ENCODE measurements at places on chromosomes 2 and 18.

- no peak for DNase-seq
Measured at GRCh38 chr2:238462782-238463396, 36.2 kb downstream of the ASB1 start.

DNA sequence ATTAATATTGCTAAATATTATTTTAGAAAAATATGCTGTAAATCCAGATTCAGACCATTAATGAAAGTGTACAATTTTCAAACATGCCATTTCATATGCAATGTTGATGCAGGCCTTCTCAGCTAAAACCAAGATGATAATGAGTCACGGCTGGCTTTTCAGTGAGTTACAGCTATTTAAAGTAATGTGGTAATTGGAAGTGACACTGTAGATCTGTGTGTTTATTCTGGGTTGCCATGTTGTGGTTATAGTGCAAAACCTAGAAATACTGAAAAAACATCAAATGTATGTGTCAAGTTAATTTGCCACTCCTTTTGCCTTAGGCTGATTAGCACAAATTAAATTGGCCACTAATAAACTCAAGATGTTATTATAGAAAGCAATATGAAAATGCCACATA is 506.6 kb downstream of the ERBB4 start:
- no peak for DNase-seq

DNA sequence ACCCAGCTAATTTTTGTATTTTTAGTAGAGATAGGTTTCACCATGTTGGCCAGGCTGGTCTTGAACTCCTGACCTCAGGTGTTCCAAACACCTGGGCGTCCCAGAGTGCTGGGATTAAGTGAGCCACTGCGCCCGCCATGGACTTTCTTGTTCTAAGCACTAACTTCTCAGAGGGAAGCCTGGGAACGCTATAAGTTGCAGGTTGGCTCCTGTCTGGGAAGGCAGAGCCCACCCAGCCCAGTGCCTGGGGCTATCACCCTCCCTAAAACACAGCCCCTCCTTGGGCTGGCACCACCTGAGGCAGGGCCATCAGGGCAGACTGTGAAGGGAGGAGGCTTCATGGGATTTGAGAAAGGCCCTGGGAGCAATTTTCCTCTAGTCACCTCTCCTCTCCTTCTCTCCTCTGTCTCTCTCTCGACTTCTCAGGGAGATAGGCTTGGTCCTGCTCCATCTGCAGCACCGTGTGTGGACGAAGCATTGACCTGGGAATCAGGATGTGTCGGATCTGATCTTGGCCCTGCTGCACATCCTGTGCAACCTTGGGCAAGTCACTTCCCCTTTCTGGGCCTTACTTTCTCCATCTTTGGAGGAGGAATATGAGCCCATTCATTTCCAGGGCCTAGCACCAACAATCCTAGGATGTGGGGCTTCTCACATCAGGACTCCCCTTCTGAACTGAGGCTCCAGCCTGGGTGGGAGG is 10.9 kb downstream of the PSD4 start:
- no peak for DNase-seq

DNA sequence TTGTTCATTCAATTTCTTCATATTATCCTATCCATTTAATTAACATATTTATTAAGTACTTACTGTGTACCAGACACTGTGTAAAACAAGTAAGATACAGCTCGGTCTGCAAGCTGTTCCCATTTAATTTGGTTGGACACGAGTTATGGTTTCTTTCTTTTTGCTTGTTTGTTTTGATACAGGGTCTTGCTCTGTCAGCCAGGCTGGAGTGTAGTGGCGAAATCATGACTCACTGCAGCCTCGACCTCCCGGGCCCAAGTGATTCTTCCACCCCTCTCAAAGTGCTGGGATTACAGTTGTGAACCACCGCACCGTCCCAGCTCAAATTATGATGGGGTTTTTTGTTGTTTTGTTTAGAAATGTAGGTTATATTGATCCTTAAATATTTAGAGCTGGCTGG is 9.0 kb downstream of the CYBRD1 start:
- no peak for DNase-seq

DNA sequence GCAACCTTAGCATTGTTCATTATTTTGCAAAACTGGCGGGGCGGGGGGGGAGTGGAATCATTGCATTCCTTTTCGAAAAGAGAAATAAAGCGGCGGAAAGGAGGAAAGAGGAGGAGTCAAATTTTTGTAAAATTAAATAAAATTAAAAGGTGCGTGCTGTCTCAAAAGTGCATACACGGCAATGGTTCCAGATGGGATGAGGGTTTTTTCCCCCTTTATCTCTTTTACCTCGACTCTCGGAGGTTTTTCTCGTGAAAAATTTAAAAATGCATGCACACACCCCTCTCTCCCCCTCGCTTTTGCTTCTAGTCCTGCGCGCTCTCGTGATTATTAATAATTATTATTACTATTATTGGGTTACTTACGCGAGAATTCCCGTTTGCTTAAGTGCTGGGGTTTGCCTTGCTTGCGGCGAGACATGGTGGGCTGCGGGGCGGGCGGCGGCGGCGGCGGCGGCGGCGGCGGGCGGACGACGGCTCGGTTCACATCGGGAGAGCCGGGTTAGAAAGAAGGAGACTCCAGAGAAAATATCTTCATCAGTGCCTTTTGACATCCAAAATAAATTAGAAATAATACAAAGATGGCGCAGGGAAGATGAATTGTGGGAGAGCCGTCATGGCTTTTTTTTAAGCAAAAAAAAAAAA is 481 bp downstream of the BCL11A start:
- no peak for DNase-seq

GRCh38 chr2:160612266-160612856 is 118.8 kb upstream of the RBMS1 start:
- DNase-seq: no peak

GRCh38 chr2:167929484-167929883 is 317.9 kb downstream of the STK39 start:
- DNase-seq: no peak

GRCh38 chr2:160365716-160366367 is 127.8 kb downstream of the RBMS1 start:
- DNase-seq: no peak

- no peak for DNase-seq
Measured at GRCh38 chr2:14884651-14885050, 252.1 kb downstream of the LRATD1 start.

DNA sequence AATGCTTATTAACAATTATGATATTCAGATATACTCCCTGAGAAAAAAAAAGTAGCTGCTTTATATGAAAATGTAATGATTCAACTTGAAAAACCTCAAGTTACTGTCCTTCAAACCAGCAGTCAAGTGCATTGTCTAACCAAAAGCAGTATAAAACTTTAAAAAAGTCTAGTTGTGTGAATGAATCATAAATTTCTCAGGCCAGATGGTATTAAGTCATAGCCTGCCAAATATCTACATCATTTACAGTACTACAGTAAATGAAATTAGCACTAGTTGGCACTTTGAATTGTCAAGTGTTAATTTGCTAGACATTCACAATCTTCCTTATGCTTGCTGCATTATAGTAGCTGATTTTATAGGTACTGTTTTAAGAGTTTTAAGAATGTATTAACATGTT is 85.9 kb downstream of the CBLN2 start:
- DNase-seq: no peak

DNA sequence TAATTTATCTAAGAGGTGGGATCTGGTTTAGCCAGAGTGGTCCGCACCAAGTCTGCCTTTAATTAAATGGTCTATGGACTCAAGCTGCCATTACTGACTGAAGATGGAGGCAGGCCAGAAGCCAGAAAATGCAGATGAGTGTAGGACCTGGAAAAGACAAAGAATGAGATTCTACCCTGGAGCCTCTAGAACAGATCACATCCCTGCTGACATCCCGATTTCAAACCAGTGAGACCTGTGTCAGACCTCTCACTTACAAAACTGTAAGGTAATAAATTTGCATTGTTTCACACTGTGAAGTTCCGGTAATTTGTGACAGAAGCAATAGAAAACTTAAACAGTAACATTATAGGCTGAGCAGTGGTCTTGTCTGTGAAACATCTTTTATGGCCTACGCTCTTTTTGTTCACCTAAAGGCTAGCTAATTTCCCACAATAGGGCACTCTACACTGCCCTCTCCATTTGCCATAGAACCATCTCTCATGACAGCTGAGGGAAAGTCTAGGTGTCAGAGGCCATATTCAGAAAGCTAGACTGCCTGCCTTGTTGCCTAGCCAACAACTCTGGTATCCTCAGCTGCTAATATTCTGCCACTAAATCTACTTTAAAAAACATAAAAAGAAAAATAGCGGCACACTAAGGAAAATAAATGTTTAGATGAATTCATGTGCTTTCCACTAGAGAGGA is 1396.2 kb upstream of the PIK3C3 start:
- no peak for DNase-seq

DNA sequence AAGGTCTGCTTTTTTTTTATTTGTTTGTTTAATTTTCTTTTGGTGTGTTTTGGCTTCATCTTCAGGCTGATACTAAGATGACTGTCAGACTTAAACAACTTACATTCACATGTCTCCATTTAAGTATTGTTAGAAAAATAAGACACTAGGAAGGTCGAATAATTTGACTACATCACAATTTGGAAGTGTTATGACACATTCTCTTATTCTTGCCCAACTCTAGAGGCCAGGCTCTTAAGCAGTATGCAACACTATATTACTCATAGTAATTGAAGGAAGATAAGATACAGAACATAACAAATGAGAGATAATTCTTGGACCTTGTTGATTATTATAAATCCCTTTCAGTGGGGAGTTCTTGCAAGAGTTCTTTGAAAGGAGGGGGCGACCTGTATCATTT is 295.3 kb upstream of the COL3A1 start:
- DNase-seq: no peak

- no peak for DNase-seq
Measured at GRCh38 chr2:200655918-200656580, 70.2 kb downstream of the AOX1 start.

GRCh38 chr2:120503793-120504571 is 158.0 kb downstream of the INHBB start:
- no peak for DNase-seq

- DNase-seq: peak; percentile 43
Measured at GRCh38 chr2:181438261-181438660, 18.9 kb upstream of the ITGA4 start.

GRCh38 chr18:67428158-67428557 is 88.4 kb downstream of the DSEL start:
- DNase-seq: no peak

GRCh38 chr18:13270279-13270855 is 51.8 kb downstream of the LDLRAD4 start:
- no peak for DNase-seq

DNA sequence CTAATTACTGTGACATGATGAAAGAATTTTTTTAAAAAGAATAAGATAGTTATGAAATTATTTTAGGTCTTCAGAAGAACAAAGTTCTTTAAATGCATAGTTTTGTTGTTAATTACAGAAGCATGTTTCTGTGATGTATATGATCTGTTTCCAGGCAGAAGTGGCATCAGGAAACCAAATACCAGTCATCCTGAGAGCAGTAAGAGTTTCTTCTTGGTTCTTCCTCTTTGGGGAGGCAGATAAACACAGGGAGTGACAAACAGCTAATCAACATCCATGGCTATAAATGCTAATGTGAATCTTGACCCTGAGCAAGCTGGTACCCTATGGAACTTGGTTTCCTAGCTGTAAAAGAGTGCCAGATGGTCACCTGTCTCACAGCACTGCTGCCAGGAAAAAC is 29.2 kb downstream of the WIPF1 start:
- no peak for DNase-seq

- no peak for DNase-seq
Measured at GRCh38 chr2:227461811-227462461, 10.0 kb upstream of the AGFG1 start.

DNA sequence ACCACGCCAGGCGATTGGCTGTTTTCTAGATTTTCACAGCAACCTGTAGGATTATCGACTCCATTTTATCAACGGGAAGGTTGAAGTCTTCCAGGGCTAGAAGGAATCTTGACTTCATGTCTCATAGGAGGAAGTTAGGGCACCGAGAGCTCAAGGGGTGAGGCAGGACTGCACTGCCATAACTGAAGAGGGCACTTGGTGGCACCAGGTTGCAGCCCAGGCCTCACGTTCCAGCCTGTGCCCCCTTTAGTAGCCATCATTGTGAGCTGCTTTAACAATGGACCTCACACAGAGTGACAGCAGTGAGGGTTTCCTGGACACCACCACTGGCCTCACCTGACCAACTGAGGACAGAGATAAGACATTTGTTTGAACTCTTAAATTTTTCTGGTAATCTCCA is 22.9 kb upstream of the RPL37A start:
- no peak for DNase-seq

- DNase-seq: no peak
Measured at GRCh38 chr2:236334122-236334876, 70.1 kb upstream of the ASB18 start.

- no peak for DNase-seq
Measured at GRCh38 chr2:234670052-234670451, 173.2 kb upstream of the ARL4C start.

- peak; percentile 98 for DNase-seq
Measured at GRCh38 chr18:62522504-62523254, at the start of gene ZCCHC2. Gene ZCCHC2, plus strand, starts transcription at chr18:62523025. Its CDS starts 400 bp downstream, at chr18:62523425.

- no peak for DNase-seq
Measured at GRCh38 chr18:26479681-26480079, 68.7 kb downstream of the KCTD1 start.

- no peak for DNase-seq
Measured at GRCh38 chr2:56357655-56358295, 174.0 kb downstream of the CCDC85A start.

DNA sequence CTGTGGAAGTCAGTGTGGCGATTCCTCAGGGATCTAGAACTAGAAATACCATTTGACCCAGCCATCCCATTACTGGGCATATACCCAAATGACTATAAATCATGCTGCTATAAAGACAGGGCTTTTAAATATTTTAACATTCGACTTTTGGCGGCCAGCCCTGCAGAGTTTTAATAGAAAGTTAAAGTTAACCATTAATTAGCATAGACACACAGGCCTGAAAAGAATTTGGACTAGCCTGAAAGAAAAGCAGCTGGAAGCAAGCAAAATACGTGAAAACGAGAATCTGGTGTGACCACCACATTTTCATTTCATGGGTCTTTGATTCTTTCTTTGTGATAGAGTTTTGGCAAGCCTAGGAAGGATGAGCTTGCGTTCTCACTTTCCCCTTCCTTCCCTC is 184.0 kb downstream of the SCG2 start:
- DNase-seq: no peak

- no peak for DNase-seq
Measured at GRCh38 chr2:31082002-31082401, 56.2 kb downstream of the GALNT14 start.

DNA sequence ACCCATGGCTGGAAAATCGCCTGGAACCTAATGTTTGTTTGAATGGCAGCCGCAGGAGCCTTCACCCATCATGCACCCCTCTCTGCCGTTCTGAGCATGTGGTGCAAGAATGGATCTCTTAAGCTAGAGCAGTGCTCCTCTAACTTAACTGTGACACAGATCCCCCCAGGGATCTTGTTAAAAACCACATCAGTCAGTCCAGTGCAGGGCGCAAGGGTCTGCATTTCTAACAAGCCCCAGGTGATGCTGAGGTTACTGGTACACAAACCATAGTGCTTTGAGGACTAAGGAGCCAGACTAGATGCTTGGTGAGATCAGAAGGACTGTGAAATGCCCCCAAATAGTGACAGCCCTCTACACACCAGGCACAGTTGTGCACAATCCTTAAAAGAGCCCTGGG is 87.1 kb upstream of the KCTD1 start:
- DNase-seq: no peak

Data from hematopoietic multipotent progenitor cell (in vitro differentiated cells).